Epithelial cell of esophagus (primary cell): ENCODE measurements at places on chromosomes 3 and 15.

DNA sequence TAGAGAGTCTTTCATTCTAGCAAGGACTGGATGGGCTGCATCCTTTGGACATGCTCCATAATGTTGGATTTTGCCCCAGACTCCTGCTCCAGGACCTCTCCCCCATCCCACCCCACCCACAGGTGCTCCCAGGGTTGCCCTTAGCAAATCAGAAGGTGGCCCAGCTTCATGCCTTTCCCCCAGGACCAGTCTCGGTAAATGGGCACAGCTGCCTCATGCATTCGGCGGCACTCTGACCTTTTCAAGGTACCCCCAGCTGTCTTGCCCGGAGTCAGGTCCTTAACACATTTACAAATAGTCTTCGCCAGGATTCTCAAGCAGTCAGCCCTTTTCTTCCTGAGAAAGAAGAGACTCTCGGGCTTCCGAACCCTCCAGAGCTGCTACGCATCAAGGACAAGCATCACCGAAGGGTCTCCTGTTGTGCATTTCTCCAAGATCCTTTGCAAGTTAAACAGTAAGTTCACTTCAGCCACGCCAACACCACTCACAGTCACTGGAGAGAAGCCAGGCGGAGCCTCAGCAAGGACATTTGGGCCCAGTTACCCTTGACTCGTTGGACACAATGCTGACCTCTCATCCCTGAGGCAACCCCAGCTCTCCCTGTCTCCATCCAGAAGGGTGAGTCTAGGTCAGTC lies 287.8 kb downstream of the FAM43A start:
- no peak for DNase-seq

DNA sequence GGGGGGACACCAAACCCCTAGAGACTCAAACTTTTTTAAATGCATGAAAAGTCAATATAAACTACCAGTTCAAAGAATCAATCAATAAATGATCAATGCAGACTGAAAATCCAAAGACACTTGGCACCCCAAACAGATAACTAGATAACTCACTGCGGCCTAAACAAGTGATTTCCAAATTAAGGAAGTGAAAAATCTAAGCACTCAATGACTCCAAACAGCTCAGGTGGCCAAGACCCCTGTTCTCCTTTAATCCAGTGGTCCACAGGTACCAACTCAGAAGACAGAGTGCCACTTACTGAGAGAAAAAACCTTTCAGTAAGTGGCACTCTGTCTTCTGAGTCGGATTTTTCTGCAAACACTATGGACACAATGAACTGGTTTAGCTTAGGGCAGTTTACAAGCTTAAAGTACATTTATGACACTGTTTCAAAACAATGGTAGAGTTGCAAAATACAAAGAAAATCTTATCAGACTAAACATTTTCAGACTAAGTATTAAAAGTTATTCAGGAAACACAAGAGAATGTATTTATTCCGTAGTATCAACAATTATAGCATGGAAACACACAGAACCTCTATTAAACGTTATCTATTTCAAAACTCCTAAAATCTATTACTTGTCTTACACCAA lies 4.7 kb downstream of the DLG1 start:
- no peak for DNase-seq

- DNase-seq: no peak
These were observed 333.1 kb upstream of the RBMS3 start for GRCh38 chr3:28947751-28948150.

GRCh38 chr3:10442151-10442795 lies 63.1 kb downstream of the ATP2B2 start:
- no peak for DNase-seq

- no peak for DNase-seq
These were observed 97.7 kb downstream of the CNTN6 start for GRCh38 chr3:1190569-1190968.

GRCh38 chr15:29924750-29925149 lies 102.5 kb upstream of the TJP1 start:
- peak; percentile 66 for DNase-seq
